ENCODE measurements at places on chromosomes 4 and X. TPM values are rescaled to one million over a fixed set of nuclear protein-coding genes. Genes with fewer than 3 reads are reported as not detected.

LNX1 gene
- 0.43 TPM for total RNA-seq

ZMAT1 gene
- total RNA-seq: 0.43 TPM

PLXNB3 gene
- 3.5 TPM for total RNA-seq

NFXL1 gene
- total RNA-seq: 11.7 TPM
